ENCODE measurements at places on chromosomes 13 and 19.
A peak's percentile ranks its signal among the peaks of the same experiment; 100 is the strongest.

- DNase-seq = no peak
Observed at GRCh38 chr19:35107545-35107944, 8.1 kb upstream of the FXYD3 start.

DNA sequence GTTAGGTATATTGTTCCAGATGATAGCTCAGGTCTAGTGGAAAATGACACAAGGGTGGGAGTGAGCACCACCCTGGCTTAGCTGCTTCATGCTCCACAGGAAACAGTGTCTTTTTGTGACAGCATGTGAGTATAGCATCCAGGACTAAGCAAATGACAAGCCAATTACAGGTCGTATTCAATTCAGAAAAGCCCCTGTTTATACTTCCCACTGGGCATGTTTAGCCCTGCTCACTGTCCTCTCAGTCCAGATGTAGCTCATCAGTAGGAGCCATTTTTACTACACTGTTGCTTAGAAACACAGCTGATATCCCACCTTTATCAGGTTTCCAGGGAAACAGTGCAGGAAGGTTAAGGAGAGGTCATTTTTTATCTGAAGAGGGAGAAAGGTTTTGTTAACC lies 8.0 kb downstream of the ABHD13 start:
- no peak for DNase-seq

DNA sequence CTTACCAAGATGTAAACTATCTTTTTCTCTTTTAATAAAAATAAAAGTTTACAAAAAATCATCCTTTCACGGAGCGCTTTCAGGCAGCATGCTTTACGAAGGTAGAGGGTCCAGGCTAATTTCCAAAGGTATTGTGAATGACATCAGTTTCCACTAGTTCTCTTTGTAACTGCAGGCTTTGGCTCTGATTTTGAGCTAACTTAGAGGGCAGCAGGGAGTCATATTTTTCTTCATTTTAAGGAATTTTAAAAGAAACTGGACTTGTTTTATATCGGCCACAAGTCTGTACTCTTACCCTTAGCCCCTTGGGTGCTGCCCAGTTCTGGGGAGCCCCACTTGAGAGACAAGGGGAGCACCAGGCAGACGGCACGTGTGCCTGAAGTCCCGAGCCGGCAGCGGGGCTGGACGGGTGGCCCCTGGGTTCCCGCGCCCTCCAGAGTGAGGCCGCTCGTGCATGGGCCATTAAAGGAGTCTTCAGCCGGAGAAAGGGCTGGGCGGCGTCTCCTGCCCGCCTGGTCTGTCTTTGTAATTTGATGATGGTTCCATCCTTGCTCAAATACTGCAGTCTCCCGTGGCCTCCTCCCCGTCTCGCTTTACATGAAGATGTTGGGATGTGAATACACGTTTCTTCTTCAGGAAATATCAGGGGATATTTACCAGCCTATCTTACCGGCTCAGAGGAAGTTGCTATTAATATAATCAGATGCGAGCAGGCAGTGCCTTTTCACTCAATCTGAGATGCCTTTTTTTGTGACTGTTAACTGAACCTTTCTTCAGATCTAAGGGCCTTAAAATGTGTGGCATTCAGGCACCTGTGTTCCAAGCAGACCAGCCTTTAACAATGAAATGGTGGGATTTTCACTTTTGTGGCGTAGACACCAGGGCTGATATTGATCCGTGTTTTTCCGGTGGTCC lies 67.4 kb downstream of the GGACT start:
- DNase-seq = no peak

DNA sequence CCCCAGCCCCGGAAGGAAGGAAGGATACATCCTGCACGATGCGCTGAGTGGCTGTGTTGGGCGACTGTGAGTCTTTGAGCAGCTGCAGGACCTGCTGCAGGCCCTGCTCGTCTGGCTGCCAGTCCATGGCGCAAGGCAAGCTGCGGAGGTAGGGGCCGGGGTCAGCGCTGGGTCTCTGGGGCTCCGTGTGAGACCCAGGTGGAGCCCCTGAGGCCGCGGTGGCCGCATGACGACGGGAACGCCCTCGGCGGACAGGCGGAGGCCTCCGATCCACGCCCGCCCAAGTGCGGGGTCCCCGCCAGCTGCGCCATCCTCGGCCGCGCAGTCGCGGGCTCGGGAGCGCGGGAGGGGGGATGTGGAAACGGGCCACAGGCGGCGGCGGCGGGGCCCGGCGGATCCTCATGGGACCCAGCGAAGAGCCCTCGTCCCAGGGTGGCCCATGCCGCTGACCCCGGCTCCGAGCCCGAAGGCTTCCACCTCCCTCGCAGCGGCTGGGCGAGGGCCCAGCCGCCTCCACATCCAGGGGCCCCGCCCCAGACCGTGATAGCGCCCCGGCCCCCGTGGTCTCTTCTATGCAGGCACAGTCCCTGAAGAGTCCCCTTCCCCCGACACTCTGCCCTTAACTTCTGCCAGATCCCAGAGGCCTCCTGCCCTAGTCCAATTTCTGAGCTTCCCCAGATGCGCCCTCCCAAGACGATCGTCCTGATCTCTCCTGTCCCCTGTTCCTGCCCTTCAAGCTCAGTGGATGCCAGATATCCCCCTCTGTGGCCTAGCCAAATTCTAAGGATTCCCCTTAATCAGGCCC lies 2.7 kb downstream of the TNPO2 start:
- DNase-seq = peak; percentile 60

DNA sequence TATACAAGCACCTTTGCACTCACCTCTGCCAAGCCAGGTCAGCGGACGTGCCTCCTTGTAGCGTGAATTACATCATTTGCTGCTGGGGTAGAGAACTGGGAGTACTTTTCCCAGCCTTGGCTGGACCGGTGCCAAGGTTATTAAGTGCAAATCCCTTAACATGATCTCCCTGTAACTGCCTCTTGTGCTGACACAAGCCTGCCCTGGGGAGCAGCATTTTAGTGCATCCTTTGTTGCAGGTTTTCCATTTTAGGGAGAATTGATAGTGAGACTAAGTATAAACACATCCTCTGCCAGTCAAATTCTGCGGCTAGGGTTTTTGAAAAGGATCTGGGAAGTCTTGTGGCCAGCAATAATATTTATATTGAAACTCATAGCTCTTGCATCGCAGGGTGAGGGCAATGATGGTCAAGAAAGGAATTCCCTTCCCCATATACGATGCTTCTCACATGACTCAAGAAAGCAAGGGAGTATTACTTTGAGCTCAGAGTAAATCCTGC lies 32.7 kb upstream of the DCLK1 start:
- no peak for DNase-seq

- DNase-seq = peak; percentile 36
Observed at GRCh38 chr13:43401361-43401760, 378.0 kb downstream of the DNAJC15 start.

DNA sequence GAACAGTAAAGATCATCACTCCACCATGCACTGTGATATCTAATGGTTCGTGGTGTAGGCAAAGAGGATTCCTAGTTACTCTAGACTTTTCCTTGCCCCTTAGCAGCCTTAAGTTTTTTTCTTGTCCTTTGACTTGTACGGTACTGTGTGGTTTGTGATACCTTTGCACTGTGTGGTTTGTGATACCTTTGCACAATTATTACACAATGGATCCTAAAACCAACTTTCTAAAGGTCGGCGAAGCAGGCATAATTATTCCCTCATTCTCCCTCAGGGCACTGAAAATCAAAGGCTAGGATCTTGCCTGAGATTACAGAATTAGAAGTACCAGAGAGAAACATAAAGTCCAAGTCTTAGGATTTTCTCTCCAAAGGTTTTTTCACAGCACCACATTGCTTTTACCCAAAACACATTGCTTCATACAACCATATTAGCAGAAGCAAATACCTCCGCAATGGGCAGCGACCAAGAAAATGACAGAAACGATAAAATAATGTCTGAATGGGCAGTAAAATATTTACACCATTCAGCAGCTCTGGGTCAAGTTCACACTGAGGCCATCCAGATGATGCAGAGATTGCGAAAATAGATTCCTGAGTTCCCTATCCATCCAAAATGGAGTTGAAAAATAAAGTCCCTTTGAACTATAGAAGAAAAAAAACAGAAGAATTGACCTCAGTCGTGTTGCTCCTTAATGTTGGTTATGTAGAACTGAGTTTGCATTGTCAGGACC lies 106.4 kb downstream of the FGF14 start:
- DNase-seq = no peak

DNA sequence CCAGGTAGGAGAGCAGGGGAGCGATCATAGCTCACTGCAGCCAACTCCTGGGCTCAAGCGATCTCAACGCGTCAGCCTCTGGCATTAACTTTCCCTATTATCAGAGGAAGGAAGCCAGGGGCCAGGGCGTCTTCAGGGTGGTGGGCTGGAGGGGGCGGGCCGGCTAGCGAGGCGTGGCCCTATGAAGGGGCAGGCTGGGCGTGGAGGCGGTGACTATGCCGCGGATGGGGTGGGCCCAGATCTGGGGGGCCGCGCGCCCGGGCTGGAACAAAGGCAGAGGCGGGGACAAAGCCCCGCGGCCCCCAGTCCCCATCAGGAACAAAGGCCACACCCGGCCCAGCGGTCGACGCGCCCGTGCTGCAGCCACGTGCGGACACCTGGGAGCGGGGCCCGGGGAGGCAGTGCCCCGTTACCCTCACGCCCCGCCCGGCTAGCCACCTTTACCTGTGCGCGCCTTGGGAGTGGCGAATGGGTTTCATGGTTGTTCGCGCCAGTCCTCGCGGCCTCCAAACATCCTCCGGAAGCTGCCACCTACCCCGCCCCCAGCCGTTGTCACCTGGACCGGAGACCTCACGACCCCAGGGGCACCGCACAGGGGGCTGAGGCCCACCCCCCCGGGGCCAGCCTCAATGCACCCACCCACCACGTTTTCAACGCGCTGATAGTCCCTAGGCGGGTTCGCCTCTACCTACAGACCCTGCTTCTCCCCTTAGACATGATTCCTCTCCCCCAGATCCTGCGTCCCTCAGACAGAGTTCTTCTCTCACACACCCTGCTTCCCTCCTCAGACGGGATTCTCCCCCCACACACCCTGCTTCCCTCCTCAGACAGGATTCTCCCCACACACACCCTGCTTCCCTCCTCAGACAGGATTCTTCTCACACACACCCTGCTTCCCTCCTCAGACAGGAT lies 5.4 kb upstream of the TRIM28 start:
- DNase-seq = peak; percentile 93

- peak; percentile 5 for DNase-seq
Observed at GRCh38 chr13:77507931-77508776, 27.4 kb upstream of the SCEL start.

DNA sequence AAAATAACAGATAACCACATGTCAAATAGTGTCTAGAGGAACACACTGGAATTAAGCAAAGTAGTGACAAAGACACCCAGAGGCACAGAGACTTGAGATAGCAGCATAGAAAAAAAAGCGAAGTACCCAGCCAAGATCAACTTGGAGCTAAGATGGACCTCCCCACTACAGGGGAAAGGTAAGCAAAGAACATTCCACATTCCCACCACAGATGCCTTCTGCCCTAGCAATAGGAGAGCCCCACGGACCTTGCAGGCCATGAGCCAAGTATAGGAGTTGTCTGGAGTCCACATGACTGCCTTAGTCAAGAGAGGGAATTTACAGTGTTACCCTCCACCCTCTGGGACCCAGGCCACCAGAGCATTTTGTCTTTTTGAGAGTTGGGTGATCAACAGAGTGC lies 110.7 kb upstream of the SPRY2 start:
- DNase-seq = no peak

DNA sequence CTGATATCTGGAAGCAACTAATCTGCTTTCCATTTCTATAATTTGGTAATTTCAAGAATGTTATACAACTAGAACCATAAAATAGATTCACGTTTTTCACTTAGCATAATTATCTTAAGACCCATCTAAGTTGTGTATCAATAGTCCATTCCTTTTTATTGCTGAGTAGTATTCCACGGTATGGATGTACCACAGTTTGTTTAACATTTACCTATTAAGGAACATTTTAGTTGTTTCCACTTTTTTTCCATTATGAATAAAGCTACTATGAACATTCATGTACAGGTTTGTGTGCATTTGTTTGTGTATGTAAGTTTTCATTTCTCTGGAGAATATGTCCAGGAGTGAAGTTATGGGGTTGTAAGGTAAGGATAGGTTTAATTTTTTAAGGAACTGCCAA lies 18.3 kb upstream of the ZNF112 start:
- no peak for DNase-seq

GRCh38 chr19:1076951-1077350 lies 10.0 kb downstream of the ARHGAP45 start:
- DNase-seq = peak; percentile 84

GRCh38 chr13:41028051-41028450 lies 8.9 kb upstream of the ELF1 start:
- DNase-seq = no peak

DNA sequence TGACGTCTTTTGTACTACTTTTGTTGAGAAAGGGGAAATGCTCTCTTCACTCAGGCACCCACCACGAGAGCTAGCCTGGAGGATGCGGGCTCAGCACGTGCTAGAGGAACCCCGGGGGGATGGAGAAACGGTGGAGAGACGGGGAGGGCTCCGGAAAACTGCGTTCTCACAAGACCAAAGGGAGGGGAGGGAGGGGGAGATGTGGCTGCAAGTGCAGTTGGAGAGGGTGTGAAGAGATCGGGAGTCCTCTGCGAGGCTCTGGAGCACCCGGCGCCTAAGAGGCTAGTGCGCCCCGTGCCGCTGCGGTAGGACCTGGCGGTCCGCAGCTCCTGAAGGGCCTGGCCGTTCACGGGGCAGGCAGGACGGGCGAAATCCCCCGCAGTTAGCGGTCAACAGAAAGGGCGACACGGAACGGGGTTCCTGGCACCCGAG lies 43.4 kb upstream of the XPO4 start:
- DNase-seq = peak; percentile 90

GRCh38 chr13:110047496-110047895 lies 259.5 kb downstream of the COL4A1 start:
- peak; percentile 65 for DNase-seq

- DNase-seq = peak; percentile 87
Observed at GRCh38 chr13:78636495-78636894, 22.5 kb downstream of the OBI1 start.

DNA sequence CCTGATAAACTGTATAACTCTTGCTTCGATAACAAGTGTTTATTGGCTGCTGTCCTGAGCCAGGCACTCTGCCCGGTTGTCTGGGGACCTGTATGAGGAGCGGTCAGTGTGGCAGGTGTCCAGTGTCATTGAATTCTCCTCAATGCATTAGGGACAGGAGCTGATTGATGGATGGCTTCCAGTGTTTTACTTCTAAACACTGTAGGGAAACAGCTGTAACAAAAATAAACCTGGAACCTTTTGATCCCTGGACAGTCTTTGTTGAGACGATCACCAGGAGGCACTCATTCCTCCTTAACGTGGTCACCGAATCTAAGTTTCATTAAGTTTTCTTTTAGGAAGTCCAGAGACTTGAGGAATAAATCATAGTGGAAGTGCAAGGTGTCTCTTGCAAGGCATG lies 17.9 kb downstream of the UBAC2 start:
- no peak for DNase-seq

Measured in hematopoietic multipotent progenitor cell treated with erythropoietin and hydrocortisone succinate and interleukin-3 and kit ligand, for 4 days (in vitro differentiated cells).